PC-3 (cell line): ENCODE measurements at places on chromosomes 3 and 15. TPM values are rescaled to one million over a fixed set of nuclear protein-coding genes. Genes with fewer than 3 reads are reported as not detected.

DNA sequence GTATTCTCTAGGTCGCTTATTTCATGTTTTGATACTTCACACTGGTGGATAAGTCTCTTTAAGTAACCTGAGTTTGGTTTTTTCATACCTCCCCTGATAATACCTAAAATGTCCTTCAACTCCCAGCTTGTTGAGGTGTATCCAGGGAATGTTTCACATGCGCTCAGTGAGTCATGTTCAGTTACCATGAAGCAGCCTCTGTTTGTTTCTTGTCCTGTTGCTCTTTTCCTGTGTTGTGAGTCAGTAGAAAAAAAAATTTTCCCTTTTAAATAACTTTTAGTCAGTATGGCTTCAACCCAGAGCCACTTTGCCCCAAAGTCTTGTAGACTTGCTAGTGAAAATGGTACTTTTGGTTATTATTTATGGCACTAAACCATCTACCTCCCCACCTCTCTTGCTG lies 278.4 kb upstream of the ZPLD1 start:
- peaks cover 34% of the 10 kb centered on the region for H3K4me1 ChIP-seq
- H3K27ac ChIP-seq = peak overlapping the region; percentile 96
- DNase-seq = peak; percentile 94
- H3K27me3 ChIP-seq = no peaks in the 10 kb centered on the region

DNA sequence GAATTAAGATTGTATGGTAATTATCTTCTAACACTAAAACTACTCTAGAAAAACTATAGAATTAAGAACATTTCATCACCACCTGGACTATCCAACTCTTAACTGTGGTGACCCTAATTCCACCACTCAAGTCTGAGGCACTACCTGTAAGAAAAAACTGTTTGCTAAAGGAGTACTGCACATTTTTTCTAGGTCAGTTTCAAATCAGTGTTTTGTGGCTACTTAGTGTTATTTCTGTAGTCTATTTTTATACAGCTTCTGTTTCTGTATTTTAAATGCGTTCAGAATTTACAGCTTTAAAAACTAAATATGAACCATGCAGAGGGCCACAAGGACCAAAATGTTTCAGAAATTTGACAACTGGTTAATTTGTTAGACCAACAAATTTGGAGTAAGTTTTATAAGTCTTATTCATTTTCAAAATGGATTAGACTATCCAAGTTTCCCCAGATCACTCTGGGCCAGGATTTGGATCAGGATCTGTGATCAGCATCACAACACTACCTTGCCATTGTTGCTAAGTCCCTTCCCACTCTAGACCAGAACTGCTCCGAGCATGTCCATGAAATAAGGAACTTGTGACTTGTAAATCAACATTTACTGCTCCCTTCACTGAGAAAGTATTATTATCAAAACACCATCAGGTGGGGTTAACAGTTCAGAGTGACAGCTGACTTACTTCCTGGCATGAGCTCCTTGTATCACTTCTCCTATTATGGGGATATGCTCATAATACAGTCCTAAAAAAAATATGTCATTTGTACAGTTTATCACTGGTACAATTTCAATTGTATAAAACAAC lies 8.6 kb downstream of the GLT8D1 start:
- DNase-seq = no peak
- peaks cover 50% of the 10 kb centered on the region for H3K36me3 ChIP-seq
- no peaks in the 10 kb centered on the region for H3K27me3 ChIP-seq

GRCh38 chr15:51727141-51727897 lies 10.1 kb downstream of the LYSMD2 start:
- no peak overlapping the region for H3K27ac ChIP-seq
- H3K4me1 ChIP-seq = peaks cover 12% of the 10 kb centered on the region
- no peak overlapping the region for H3K4me3 ChIP-seq
- H3K27me3 ChIP-seq = no peaks in the 10 kb centered on the region

- H3K27ac ChIP-seq = no peak overlapping the region
- H3K4me1 ChIP-seq = 0 out of 2 replicates have a peak, but pooled peaks cover 7% of the 10 kb centered on the region
These were observed 5.9 kb upstream of the GHSR start for GRCh38 chr3:172454180-172454579.

DNA sequence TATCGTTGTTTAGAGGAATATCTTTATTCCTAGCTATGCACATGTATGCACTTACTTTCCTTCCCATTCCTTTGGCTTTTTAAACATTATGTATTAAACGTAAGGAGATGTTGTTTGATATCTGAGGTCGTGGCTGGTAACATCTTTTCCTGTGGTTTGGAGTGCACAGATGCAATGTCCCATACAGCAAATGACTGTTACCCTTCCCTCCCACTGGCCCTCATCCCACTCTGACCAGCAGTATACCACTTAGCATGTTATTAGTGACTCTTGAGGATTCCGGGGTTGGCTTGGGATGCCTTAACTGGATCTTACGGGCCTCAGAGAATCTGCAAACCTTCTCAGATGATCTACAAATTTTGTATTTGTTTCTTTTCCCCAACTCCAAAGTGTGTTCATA lies 34.5 kb downstream of the TGFBR2 start:
- H3K27me3 ChIP-seq = no peaks in the 10 kb centered on the region
- DNase-seq = no peak
- no peaks in the 10 kb centered on the region for H3K4me1 ChIP-seq
- no peak overlapping the region for H3K27ac ChIP-seq

DNA sequence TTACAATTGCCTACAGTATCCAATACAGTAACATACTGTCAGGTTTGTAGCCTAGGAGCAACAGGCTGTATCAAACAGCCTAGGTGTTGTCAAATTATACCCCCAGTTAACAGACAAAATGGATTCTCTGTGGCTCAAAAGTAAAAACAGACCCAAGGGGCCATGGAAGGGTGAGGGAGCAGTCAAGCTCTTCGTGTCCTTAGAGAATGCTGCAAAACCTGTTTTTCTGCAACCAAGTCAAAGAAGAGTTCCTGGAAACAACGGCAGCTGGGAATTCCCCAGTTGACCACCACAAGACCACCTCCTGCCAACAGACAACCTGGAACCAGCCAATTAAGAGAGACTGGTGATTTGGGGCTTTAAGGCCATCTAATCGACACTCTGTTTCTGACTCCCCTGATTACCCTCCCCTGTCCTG lies 11.1 kb upstream of the THUMPD3 start:
- H3K27ac ChIP-seq = peak overlapping the region; percentile 98
- no peaks in the 10 kb centered on the region for H3K27me3 ChIP-seq
- H3K4me1 ChIP-seq = peaks cover 83% of the 10 kb centered on the region
- H3K36me3 ChIP-seq = no peaks in the 10 kb centered on the region

GRCh38 chr3:53079147-53079546 lies 33.3 kb upstream of the SFMBT1 start:
- no peaks in the 10 kb centered on the region for H3K36me3 ChIP-seq
- H3K27ac ChIP-seq = no peak overlapping the region
- H3K27me3 ChIP-seq = no peaks in the 10 kb centered on the region
- DNase-seq = no peak

GRCh38 chr3:179227349-179227748 lies 23.6 kb downstream of the KCNMB3 start:
- H3K27ac ChIP-seq = no peak overlapping the region
- peak; percentile 66 for DNase-seq
- no peak overlapping the region for H3K4me3 ChIP-seq
- peaks cover 6% of the 10 kb centered on the region for H3K4me1 ChIP-seq
- no peaks in the 10 kb centered on the region for H3K36me3 ChIP-seq
- H3K27me3 ChIP-seq = no peaks in the 10 kb centered on the region

DNA sequence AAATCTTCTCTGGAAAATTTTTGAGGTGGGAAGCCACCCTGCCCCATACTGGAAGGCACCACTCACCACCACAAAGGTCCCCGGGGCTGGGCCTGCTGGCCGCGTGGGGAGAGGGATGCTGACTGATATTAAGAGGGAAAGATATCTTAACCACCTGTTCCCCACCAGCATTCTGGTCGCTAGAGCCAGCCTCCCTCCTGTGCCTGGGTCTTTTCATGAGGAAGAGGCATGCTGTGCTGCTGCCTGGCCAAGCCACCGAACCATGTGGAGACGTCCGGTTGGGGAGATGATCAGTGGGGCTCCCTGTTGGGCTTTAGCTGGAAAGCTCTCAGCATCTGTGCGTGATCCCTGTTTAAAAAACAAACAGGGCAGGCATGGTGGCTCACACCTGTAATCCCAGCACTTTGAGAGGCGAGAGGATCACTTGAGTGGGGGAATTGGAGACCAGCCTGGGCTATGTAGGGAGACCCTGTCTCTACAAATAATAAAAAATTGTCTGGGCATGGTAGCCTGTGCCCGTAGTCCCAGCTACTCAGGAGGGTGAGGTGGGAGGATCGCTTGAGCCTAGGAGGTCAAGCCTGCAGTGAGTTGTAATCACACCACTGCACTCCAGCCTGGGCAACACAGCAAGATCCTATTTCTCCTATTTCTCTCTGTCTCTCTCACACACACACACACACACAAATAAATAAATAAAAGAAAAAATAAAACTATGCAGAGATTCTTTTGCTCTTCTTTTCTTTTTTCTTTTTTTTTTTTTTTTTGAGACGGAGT lies 1.0 kb downstream of the KLHL18 start:
- peak overlapping the region; percentile 91 for H3K4me3 ChIP-seq
- H3K27ac ChIP-seq = peak overlapping the region; percentile 88; the same call in 1 of the 2 replicates
- H3K27me3 ChIP-seq = no peaks in the 10 kb centered on the region
- peak; percentile 17 for DNase-seq

GRCh38 chr3:178850450-178851190 lies 221.0 kb downstream of the ZMAT3 start:
- H3K4me3 ChIP-seq = no peak overlapping the region
- H3K27me3 ChIP-seq = peaks cover 27% of the 10 kb centered on the region
- no peaks in the 10 kb centered on the region for H3K4me1 ChIP-seq
- no peak overlapping the region for H3K27ac ChIP-seq
- no peaks in the 10 kb centered on the region for H3K36me3 ChIP-seq
- DNase-seq = no peak

DNA sequence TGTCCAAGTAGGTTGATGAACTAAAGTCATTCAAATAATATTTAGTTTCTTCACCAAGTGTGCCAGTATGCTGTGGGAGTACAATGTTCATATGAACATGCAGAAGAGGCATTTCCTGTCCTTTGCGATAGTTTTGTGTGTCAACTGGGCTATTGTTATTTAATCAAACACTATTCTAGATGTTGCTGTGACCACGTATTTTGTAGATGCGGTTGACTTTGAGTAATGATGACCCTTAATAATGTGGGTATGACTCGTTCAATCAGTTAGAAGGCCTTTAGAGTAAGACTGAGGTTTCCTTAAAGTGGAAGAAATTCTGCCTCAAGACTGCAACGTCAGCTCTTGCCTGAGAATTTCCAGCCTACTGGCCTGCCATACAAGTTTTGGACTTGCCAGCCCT lies 470.7 kb upstream of the CBLB start:
- no peaks in the 10 kb centered on the region for H3K36me3 ChIP-seq
- no peaks in the 10 kb centered on the region for H3K27me3 ChIP-seq
- H3K4me3 ChIP-seq = no peak overlapping the region
- no peak overlapping the region for H3K27ac ChIP-seq
- peak; percentile 52 for DNase-seq
- peaks cover 43% of the 10 kb centered on the region for H3K4me1 ChIP-seq

- no peaks in the 10 kb centered on the region for H3K36me3 ChIP-seq
- peaks cover 14% of the 10 kb centered on the region for H3K4me1 ChIP-seq
- no peak overlapping the region for H3K27ac ChIP-seq
- H3K27me3 ChIP-seq = peaks cover 10% of the 10 kb centered on the region
These were observed 16.4 kb downstream of the CHST13 start for GRCh38 chr3:126540342-126540849.

DNA sequence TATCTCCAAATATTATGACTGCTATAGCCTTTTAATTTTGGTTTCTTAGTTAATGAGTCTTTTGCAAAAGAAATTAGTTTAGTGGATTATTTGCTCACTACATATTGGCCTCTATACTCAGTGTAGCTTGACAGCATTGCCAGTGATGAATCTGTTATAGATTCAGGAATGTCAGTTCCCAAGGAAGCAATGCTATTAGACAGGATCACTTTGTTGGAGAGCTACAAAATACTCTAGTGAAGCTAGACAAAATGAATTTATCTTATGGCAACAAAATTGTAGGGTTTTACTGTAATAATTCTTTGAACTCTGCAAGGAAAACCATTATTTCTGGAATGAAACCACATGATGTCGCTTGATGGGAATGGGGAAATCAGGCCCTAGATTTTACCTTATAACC lies 543.3 kb downstream of the SQOR start:
- H3K27ac ChIP-seq = no peak overlapping the region
- H3K4me1 ChIP-seq = no peaks in the 10 kb centered on the region
- H3K27me3 ChIP-seq = no peaks in the 10 kb centered on the region
- H3K36me3 ChIP-seq = no peaks in the 10 kb centered on the region
- no peak overlapping the region for H3K4me3 ChIP-seq
- no peak for DNase-seq

GRCh38 chr3:115859002-115859807 lies 235.9 kb downstream of the GAP43 start:
- H3K4me3 ChIP-seq = no peak overlapping the region
- no peaks in the 10 kb centered on the region for H3K27me3 ChIP-seq
- H3K36me3 ChIP-seq = no peaks in the 10 kb centered on the region
- peaks cover 21% of the 10 kb centered on the region for H3K4me1 ChIP-seq
- no peak for DNase-seq

- H3K36me3 ChIP-seq = no peaks in the 10 kb centered on the region
- no peaks in the 10 kb centered on the region for H3K27me3 ChIP-seq
These were observed 745.7 kb upstream of the CCDC54 start for GRCh38 chr3:106631373-106632108.

DNA sequence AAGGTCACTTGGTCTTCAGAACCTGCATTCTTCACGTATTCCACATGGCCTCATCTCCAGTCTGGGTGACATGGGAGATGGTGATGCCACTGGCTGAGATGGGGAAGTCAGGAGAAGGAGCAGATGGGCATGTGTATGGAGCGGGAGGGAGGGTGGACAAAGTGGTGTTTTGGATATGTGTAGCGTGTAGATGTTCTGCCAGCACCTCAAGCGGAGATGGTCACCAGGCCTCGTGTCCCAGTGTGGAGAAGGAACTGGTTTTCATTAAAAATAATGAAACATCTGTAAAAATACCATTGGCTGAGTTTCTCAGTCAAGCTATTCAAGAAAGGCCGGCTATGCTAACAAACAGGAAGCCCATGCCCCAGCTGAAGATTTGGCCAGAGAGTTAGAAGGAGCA lies 26.2 kb downstream of the LARP6 start:
- no peak overlapping the region for H3K4me3 ChIP-seq
- peaks cover 6% of the 10 kb centered on the region; the same call in 1 of the 2 replicates for H3K36me3 ChIP-seq
- H3K27me3 ChIP-seq = no peaks in the 10 kb centered on the region
- DNase-seq = no peak

GRCh38 chr15:68735610-68736009 lies 85.1 kb downstream of the ANP32A start:
- H3K27me3 ChIP-seq = no peaks in the 10 kb centered on the region
- no peak for DNase-seq
- no peak overlapping the region for H3K4me3 ChIP-seq
- H3K27ac ChIP-seq = no peak overlapping the region

GRCh38 chr3:31534065-31534425 lies 1.3 kb downstream of the STT3B start:
- H3K27me3 ChIP-seq = no peaks in the 10 kb centered on the region
- H3K4me3 ChIP-seq = peak overlapping the region; percentile 98
- DNase-seq = peak; percentile 37
- H3K4me1 ChIP-seq = peaks cover 31% of the 10 kb centered on the region
- no peaks in the 10 kb centered on the region for H3K36me3 ChIP-seq
- no peak overlapping the region for H3K27ac ChIP-seq

GRCh38 chr15:68348081-68348480 lies 70.5 kb downstream of the FEM1B start:
- H3K27ac ChIP-seq = no peak overlapping the region
- no peak for DNase-seq
- H3K27me3 ChIP-seq = no peaks in the 10 kb centered on the region
- no peaks in the 10 kb centered on the region for H3K36me3 ChIP-seq
- no peak overlapping the region for H3K4me3 ChIP-seq

The IGDCC3 gene
- total RNA-seq = not detected in 2 replicates

The GRIP2 gene
- 0.29 and 0.36 TPM in 2 replicates for total RNA-seq

The MAP1A gene
- total RNA-seq = 1.0 and 1.8 TPM in 2 replicates

The NAA80 gene
- 8.7 and 16.6 TPM in 2 replicates for total RNA-seq

The ULK4 gene
- total RNA-seq = 4.8 and 10.0 TPM in 2 replicates

The PIERCE2 gene
- total RNA-seq = 0.63 and 3.1 TPM in 2 replicates

The DNAH12 gene
- total RNA-seq = 0.07 TPM in 1 of 2 replicates, not detected in the other

The EIF4E3 gene
- total RNA-seq = 2.2 and 2.5 TPM in 2 replicates

The MED12L gene
- 0.55 and 0.92 TPM in 2 replicates for total RNA-seq

The SLC12A1 gene
- not detected in 2 replicates for total RNA-seq

The GLT8D1 gene
- total RNA-seq = 53.6 and 70.2 TPM in 2 replicates
